Stimulated activated CD4-positive, alpha-beta T cell treated with anti-CD3 and anti-CD28 coated beads, TNF-alpha, amount 100 ng/mL, for 1 hour (primary cell): ENCODE measurements at places on chromosomes 12 and 14.

DNA sequence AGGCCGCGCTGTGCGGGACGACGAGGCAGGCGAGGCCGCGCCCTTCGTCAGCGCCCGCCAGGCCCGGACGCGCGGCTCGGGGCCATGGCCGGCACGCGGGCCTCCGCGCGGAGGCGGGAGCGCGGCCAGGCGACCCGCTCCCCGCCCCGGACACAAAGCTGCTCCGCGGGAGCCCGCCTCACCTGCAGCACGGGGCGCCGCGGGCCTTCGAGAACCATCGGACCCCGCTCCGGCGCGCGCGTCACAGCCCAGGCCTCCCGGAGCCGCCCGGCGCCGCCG is 342 bp downstream of the DICER1 start:
- no peak for DNase-seq

GRCh38 chr14:59317346-59317745 is 128.9 kb downstream of the DAAM1 start:
- DNase-seq = no peak

DNA sequence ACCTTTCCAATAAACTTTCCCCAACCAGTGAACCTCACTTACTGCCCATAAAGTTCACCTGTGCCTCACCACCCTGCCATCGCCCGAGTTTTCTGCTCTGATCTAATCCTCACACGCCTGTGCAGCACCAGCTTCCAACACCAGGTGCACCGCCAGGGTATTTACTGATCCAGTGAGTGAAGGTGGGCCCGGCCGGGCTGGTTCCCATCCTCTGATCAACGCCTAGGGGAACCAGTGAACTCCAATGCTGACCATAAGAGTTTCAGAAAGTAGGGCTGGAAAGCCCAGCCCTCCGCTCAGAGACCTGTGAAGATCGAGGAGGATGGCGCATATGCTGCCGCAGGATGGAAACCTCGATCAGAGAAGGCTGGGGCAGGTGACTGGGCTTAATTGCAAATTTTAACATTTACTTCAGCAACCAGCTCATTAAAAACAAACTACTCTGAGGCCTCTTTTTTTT is 685 bp upstream of the MYL6B start:
- no peak for DNase-seq

DNA sequence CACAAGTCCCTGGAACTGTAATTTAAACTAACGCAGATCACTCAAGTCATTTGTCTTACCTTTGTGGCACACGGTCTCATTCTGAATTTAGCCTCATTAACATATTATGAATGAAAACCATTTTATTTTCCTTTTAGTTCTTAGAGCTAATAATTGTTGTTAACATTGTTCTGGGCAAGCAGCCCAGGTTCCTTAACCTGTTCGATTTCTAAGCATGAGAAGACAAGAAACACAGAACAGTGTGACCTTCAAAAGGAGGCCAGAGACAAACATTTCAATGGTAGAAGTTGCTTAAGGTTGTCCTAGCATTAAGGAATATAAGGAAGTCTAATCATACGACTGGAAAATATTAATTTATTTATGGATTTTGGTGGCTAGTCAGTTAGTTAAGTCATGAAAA is 35.2 kb downstream of the PIWIL1 start:
- DNase-seq = no peak

DNA sequence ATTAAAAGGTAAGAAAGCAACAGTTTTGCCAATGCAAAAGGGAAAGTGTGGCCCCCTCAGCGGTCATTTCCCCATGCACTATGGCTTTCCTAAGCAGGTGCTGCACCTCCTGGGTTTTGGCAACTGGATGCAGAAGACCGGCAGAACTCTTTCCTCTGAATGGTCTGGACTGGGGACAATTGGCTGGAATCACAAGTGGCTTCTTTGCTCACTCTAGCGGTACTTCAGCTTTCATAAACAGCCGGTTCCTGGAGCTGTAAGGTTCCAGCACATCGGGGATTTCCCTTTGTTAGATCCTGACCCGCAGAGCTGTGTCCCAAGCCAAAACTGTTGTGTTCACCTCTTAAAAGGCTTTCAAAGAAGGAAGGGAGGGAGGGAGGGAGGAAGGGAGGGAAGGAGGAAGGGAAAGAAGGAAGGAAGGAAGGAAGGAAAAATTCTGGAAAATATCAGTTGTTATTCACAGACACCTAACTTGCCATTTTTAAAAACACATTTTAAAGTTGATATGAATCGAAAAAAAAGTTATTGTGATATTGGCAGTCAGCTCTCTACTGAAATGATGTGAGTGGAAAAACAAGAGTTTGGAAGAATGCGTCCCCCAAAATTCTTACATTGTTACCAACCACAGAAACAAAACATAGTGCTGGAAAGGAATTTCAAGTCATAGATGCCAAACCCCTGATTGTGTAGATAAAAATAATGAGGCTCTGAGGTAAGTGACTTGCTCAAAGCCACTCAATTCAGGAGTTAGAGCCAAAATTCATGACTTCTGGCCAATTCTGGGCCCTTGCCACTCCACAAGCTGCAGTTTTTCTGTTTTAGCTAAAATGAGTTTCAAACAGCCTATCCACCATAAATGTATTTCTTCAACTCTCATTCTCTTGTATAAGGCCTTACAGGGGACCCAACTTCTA is 220.6 kb upstream of the HMGA2 start:
- no peak for DNase-seq

GRCh38 chr14:54695196-54695595 is 128.3 kb downstream of the SAMD4A start:
- DNase-seq = no peak

- DNase-seq = no peak
These were observed 49.9 kb downstream of the PTHLH start for GRCh38 chr12:27922531-27923139.

DNA sequence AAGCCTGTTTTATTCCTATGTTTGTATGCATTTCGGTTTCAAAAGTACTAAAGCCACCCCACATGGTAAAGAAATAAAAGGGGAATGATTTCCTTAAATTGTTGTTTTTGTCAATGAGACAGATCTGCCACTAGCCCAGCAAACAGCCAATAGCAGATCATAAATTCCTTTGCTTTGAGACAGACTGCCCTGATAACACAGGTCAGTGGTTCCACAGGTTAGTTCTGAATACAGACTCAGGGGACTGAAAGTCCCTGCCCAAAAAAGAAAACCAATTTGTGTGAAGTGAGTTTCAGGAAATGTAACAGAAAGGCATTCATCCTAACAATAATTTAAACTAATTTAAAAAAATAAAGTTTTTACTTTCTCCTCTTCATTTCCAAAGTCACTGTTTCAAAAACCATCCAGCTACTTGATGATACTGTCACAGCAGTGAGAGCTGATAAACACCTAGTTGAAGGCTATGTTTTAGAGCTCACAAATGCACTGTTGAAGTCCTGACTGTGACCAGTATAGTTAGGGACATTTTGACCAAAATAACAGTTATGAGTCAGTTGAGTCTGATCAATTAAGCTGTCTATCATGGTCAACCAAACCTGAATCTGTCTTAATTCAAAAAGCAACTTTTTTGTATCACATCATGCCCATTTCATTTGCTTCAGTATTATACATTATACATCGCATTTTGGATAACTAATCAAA is 77.7 kb downstream of the LGR5 start:
- DNase-seq = no peak

GRCh38 chr14:21256539-21257393 is 12.5 kb downstream of the HNRNPC start:
- DNase-seq = no peak

- DNase-seq = no peak
These were observed 51.5 kb downstream of the HCAR2 start for GRCh38 chr12:122651520-122652224.

DNA sequence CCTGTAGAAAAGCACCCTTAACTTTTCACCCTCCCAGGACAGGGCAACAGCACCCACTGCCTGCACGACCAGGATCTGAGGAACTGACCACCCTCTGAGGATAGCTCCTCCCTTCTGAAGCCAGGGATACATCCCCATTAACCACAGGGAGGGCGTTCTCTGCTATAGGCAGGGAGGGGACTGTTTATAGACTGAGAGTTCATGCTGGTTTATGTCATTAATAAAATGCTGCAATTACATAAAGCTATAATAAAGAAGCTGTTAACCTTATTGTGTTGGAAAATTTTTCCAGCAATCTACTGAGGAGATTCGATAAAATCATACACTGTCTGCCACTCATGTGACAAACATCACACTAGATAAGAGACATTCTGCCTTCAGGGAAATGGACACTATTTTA is 232.4 kb upstream of the SFSWAP start:
- no peak for DNase-seq

GRCh38 chr14:34231626-34232025 is 230.4 kb downstream of the SPTSSA start:
- no peak for DNase-seq
